ENCODE measurements at places on chromosomes 5 and 9.
A peak's percentile ranks its signal among the peaks of the same experiment; 100 is the strongest.

DNA sequence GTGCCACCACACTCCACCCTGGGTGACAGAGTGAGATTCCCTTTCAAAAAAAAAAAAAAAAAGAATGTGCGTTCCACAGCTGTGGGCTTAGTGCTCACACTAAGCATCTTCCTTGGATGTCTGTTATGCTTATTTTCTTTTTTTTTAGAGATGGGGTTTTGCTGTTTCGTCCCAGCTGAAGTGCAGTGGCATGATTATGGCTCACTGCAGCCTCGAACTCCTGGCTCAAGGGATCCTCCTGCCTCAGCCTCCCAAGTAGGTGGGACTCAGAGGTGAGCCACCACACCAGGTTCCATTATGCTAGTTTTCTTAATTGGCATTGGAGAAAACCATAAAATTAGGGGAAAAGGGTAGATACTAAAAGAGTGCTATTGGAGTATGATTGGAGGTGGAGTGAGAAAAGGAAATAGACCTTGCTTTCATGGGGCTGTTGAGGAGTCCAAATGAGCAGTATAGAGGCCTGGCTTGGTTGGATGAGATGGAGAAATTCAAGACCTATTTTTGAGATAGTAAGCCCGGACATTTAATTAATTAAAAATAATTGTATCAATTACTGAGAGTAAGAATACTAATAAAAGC, 978 bp upstream of the BRD3OS start:
- no peak for DNase-seq

DNA sequence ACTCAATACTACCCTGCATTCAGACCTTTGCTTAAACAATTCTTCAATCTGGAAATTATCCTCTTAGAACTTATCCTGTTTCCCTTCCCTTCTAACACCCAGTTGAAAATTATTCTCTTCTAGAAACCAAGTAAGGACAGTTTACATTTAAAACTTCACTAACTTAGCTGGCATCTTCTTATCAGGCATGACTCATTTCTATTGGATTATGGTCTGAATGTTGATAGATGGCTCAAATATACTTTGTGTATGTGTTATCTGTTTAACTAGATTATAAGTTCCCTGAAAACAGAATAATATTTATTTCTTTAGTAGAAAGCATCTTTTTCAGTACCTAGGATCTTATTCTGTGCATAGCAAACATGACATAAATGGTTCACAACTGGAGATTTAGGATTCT, 161.9 kb downstream of the PPP2R2B start:
- DNase-seq, result no peak

DNA sequence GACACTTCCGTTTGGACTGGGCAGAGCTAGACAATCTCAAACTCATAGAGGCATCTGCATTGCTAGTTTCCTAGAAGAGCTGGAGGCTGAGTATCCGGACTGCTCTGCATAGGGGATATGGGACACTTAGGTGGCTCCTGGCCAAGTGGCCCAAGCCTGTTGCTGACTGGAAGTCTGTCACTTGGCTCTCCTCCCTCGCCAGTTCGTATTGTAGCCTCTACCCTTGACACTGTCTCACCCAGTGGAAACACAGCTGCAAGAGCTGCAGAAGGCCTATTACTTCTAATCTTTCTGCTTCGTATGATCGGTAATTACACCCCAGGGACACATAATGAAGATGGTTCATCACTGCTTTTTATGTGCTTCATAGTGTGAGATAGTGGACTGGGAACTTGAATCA, 34.7 kb downstream of the ITGA1 start:
- peak; percentile 31 for DNase-seq

- no peak for DNase-seq
Observed at GRCh38 chr9:136018257-136019031, 57.3 kb upstream of the UBAC1 start.

GRCh38 chr5:93715761-93716160, 25.6 kb downstream of the POU5F2 start:
- no peak for DNase-seq

DNA sequence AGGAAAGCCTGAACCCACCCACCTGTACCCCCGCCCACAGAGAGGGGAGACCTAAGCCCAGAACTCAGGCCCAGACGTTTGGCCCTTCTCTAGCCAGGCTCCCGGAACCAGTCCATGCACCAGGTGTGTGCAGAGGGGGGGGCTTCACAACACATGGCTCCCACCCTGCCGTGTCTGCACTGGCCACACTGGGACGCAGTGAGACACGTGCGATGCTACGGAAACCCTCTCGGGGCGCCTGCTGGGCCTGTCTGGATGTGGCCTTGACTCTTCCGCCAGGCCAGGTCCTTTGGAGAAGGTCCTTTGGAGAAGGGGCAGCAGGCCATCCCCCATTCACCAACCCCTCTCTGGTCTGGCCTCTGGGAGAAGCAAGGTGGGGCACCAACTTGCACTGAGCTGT, 58.4 kb upstream of the SARDH start:
- DNase-seq, result no peak

DNA sequence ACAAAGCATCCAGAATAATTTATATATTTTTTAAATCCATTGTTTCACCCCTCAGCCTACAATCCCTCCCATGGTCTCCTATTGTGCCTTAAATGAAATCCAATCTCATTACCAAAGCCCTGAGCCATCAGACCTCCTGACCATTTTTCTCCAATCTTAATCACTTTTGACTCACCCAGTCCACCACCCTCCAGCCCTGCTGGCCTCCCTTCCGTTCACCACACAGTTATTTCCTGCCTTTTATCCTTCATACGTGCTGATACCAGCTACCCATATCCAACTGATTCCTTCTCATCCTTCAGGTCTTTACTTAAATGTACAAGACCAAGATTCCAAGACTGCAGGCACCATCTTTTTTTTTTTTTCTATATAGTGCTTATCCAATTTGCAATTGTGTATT, 1026.7 kb upstream of the DMAC1 start:
- DNase-seq, result no peak

- DNase-seq, result no peak
Observed at GRCh38 chr9:95459178-95459577, 57.6 kb downstream of the PTCH1 start.

DNA sequence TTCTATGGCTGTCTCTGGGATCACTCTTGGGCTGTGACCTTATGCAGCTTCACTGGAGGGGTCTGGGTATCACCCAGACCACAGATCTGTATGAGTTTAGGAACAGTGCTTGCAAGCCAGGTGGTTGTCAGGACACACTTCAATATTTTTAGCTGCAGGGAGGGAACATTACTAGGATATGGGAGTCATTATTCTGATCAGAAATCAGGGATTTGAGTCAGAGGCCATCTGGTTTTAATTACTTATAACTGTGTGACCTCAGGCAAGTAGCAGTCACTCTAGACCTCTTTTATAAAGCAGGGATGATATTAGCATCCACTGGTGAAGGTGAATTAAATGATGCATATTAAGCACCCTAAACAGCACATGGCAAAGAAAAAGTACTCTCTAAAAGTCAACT, 60.1 kb upstream of the NMUR2 start:
- DNase-seq, result no peak

DNA sequence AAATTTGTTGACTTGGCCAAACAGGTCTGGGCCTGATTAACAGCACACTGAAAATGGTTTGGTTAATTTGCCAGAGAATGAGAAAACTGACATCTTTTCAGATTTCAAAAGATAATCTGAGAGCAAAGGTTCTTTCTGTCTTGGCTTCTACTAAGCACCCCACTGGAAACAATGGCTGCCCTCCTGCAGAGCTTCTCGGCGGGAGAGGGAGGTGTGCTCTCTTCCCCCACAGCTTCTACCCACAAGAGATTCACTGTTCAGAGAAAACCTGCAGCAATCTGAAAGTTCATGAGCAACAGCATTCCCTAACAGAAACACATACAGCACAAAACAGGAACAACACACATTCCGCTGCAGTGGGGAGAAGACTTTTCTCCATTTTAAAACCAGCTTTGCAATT, 3.0 kb downstream of the DNAH5 start:
- no peak for DNase-seq

Measured in pancreas (tissue), 10 donors.